Retina (tissue), 1 donor: ENCODE measurements at places on chromosomes 2 and 18.

DNA sequence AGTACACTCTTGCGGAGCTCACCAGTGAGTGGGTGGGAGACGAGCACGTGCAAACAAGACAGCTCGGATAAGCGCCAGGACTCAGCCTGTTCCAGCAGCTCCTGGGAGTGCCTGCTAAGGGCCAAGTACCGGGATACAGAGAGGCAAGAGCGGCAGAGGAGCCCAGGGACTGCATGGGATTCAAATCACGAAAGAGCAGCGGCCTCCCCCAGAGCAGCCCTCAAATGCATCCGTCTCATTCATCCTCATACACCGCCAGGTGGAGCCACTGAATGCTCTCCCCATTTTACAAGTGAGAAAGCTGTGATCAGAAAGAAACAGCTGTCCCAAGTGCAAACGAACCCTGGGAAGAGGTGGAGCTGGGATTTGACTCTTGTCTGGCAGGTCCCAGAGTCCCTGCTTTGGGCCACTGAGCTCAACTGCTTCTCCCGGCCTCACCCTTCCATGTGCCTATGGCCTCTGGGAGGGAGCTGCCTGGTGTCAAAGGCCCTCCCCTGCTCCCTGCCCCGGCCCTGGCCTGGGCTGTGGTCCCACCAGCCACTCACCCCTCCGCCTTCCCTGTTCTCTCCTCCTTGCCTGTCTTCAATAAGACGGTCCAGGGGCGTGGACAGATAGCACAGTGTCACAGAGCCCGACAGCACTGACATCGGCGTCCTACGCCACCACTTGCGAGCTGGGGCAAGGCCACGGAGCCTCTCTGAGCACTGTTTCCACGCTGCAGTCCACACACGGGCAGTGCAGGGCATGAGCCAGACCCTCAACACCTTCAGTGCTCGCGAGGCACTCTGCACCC is 72.8 kb upstream of the TAF1B start:
- peak; percentile 78 for DNase-seq

DNA sequence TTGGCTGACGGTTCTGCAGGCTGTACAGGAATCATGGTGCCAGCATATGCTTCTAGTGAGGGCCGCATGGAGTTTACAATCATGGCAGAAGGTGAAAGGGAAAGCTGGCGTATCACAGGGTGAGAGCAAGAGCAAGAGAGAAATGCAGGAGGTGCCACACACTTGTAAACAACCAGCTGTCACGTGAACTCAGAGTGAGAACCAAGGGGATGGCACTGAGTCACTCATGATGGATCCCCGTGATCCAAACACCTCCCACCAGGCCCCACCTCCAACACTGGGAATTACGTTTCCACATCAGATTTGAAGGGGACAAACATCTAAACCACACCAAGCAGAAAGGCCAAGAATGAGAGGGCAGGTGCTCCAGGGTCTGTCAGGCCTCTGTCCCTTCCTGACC is 185.0 kb upstream of the PID1 start:
- DNase-seq: no peak

- DNase-seq: no peak
Measured at GRCh38 chr2:161166538-161167409, 6.5 kb downstream of the TANK start.

DNA sequence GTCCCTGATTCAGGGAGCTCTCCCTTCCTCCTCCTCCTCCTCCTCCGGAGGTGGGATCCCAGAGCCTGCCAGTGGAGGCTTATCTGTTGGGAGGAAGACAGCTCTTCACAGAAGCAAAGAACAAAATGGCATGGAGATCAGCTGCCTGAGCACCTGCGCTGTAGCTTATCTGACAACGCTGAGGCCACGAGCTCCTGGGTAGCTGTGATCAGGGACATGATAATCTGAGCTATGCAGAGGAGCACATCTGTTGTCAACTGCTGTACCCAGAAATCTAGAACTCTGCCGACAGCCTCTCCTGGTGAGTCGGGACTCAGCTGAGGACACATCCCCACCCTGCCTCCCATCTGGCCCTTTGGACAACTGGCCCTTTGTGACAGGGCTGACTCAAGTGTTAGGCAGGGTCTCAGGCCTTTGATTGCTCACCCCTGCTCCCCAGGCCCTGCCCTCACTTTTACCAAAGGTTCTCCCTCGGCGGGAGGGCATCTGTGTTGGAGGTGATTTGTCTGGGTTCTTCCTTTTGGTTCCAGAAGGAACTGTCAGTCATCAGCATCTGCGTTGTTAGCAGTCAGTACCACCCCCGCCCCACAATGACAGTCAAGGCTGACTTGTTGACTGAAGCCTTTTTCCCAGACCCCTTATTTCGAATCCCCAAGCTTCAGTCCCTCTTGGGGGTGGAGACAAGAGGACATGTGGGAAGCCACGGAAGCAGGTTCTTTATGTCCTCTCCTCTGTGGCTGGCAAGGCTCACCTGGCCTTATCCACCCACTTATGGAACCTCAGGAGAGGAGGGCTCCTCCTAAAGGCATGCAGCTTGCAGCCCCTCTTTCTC is 5.9 kb upstream of the CNNM3 start:
- no peak for DNase-seq

GRCh38 chr2:136358576-136358975 is 240.6 kb upstream of the CXCR4 start:
- no peak for DNase-seq

- no peak for DNase-seq
Measured at GRCh38 chr18:23595591-23595990, 9.3 kb upstream of the NPC1 start.

- DNase-seq: no peak
Measured at GRCh38 chr2:197647961-197648690, 27.3 kb downstream of the RFTN2 start.

DNA sequence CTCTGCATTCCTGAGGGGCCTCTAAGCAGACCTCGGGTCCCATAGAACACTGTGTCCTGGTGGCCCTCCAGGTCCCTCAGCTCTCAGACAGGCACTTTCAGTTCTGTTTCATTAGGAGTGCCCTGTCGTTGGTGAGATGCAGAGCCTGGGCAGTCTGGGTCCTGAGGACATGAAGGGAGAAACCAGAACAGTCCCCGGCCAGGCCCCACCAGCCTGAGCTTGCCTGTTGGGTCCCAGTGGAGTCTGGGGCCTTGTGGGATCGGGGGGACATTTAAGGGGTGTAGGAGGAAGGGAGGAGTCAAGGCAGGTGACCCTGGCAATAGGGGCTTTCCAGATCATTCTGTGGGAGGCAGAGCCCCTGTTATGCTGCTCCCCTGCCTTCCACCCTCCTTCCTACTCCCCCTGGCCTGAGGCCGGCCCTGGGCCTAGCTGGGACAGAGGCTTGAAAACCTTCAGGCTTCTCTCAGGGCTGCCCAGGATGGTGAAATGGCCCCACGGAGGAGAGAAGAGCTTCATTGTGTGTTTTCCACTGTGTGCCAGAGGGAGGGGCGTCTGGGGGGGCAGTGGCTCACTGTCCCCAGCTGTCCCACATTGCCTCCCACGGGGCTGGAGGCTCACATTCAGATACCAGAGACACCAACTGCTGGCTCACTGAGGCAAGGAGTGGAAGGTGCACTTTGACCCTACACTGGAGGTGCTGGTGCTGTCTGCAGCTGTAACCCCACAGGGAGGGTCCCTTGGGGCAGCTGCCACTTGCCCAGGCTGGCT is 26.6 kb upstream of the CATIP start:
- peak; percentile 17 for DNase-seq

- DNase-seq: no peak
Measured at GRCh38 chr2:188245230-188245629, 46.4 kb upstream of the GULP1 start.

DNA sequence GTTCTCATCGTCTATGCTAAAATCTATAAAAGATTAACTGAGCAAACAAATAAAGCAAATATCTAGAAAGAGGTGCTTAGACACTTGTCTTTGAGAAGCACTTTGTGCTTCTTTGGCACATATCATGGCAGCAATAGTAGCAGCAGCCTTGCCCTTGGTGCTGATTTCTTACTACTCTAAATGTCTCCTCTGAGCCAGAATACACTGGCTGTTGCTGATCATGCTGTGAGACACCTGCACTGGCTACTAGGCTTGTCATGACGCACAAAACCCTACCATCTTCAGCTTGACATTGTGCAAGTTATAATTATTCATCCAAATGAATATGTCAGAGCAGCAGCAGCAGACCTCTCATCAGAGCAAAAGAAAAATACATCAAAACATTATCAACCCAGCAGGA is 46.7 kb downstream of the FANCL start:
- DNase-seq: no peak

DNA sequence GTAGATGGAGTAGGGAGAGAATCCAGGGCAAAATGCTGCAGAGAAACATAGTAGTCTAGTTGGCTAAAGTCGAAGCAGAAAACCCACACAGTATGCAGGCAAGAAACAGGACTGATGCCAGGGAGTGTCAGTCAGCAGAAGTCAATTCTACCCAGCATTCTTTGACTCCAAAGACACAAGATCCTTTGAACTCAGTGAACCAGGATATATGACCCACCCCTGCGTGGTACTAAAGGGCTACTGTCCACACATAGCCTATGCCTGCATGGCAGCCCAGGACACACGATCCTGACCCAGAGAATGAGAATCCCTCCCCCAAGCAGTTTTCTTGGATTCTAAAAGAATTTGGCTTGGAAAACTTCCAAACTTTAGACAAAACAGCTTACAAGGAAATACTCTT is 42.5 kb downstream of the ALK start:
- DNase-seq: no peak

- no peak for DNase-seq
Measured at GRCh38 chr2:209145941-209146681, 277.7 kb upstream of the MAP2 start.

- no peak for DNase-seq
Measured at GRCh38 chr2:121388371-121388770, 103.4 kb upstream of the TFCP2L1 start.

DNA sequence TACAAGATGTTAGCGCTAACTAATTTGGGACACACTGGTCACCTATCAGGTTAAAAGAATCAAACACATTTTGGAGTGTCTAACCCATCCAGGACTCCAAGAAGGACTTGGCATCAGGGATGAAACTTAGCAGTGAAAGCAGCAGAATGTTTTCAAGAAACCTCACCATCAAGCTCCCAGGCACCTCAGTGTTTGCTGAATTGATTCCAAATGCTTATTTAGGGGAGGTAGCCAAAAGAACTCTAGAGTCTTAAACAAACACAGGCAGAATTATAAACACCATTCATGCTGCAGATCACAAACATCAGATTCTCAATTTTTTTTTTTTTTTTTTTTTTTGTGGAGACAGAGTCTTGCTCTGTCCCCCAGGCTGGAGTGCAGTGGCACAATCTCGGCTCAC is 122.8 kb upstream of the UXS1 start:
- DNase-seq: no peak

DNA sequence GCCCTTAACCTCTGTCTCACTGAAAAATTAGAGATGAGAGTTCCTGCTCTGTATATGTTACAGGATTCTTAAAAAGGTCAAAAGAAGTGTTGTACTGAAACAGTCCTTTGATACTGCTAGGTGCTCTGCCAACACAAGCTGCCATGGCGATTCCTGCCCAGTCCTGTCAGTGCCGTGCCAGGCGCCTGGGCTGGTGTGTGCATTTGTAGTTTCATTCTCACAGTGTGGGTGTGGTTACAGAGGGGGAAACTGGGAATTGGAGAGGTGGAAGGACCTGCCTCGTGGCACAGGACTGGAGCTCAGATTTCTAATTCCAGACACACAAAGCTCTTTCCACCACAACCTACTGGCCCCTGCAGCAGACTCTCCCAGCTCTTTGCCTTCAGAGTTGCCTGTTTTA is 122.3 kb upstream of the RAB6C start:
- no peak for DNase-seq

- DNase-seq: peak; percentile 88
Measured at GRCh38 chr2:101697124-101698013, at the start of gene MAP4K4. Gene MAP4K4 (plus strand): TSS chr2:101697707. CDS start chr2:101698081, 374 bp downstream.

DNA sequence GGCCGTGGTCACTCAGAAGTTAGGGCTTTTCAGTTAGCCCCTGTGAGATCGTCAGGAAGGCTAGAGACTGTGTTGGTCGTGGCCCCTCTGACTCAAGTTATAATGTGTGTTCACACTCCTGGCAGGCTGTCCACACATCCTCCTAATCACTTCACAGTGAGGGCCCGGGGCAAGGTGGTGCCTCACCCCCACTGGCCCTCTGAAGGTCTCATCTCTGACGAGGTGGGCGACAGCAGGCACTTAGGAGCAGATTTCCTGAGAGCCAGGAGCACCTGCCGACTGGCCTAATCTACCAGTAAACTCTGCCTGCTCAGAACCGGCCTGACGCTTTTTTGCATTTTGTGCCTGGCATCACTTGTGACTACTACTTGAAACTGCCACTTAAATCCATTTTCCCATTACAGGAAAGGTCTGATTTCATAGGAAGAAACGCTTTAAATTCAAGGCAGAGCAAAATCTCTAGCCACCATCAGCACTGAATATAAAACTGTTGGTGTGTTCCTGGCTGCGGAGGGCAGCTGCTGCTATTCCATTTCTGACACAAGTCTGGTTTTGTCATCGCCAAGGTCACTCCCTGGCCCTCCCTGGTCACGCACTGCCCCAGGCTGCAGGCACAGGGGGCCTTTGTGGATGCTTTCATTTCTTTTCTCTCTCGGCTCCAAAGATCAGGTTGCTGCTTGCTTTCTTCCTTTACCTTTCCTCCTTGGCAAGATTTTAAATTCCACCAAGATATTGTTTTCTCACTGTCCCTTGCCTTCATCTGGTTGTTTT is 48.0 kb downstream of the RAB12 start:
- DNase-seq: peak; percentile 59

DNA sequence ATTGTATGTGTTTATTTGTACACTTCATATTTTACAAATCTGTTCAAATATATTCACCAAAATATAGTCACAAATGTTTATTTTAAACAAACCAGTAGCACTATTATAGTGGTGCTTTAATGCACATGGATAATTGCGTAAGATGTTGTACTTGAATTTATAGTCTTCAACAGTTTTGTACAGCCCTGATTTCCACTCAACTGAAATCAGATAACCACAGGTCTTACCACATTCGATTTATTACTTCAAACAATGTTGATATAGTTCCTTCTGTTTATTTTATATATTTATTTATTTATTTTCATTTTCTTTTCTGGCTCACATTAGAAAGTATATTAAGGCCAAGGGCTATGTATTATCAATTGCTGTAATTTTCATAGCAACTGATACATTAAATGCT is 99.4 kb upstream of the ZNF804A start:
- DNase-seq: no peak

- DNase-seq: peak; percentile 80
Measured at GRCh38 chr2:129923265-129924091, 56.0 kb upstream of the RAB6C start.

- DNase-seq: no peak
Measured at GRCh38 chr2:156673333-156673615, 237.1 kb downstream of the GPD2 start.

DNA sequence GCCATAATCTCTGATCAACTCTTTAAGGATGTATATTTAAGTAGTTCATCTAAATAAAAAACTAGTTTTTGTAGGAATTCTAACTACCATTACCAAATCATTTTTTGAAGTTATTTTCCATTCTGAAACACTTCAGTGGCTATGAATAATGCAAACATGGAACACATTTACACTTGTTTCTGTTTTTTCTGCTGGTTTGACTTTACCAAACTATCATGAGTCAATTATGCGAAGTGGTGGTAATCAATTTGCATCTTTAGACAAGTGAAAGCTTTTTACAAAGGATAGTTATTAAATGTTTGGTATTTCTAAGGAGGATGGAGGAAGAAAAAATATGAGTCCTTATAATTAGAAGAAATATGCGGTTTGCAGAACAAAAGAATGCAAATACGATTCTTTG is 202.0 kb upstream of the MMADHC start:
- no peak for DNase-seq

GRCh38 chr2:60551240-60552077 is 2.0 kb downstream of the BCL11A start:
- peak; percentile 72 for DNase-seq

GRCh38 chr2:204948822-204949221 is 403.5 kb downstream of the PARD3B start:
- no peak for DNase-seq

- DNase-seq: no peak
Measured at GRCh38 chr2:138716183-138716582, 64.0 kb downstream of the NXPH2 start.
